ENCODE measurements at places on chromosomes 7 and 10.

DNA sequence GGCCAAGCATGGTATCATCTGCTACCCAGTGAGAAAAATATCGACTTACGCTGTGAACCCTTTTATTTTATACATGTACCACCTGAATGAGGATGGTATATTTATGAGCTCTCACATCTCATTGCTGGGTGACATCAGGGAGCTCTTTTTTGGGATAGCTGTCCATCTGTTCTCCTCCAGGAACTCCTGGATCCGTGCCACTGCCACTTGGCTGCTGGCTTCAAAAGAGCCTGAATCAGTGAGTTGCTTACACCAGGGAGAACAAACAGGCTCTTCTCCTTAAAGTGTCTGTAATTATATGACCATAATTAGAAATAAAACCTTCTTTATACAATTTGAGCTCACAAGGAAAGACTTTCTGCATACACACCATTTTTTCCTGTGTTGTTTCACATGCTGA is 106.2 kb downstream of the KAT6B start:
- no peak for DNase-seq

DNA sequence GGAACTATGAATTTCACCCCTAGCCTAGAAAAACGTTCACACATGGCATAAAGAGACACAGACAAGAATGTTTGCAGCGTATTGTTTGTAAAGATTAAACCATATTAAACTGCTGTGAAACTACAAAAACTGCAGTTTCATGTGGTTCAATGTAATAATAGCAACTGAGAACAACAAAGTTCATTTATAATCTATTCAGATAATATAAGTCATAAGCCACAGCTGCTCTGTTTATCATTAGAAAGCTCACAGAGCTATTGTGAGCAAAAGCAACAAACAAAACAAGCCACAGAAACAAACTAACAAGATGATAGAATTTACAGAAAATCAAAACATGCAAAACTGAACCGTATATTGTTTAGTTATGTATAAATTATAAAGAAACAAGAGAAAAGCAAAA is 113.5 kb downstream of the AHR start:
- no peak for DNase-seq

DNA sequence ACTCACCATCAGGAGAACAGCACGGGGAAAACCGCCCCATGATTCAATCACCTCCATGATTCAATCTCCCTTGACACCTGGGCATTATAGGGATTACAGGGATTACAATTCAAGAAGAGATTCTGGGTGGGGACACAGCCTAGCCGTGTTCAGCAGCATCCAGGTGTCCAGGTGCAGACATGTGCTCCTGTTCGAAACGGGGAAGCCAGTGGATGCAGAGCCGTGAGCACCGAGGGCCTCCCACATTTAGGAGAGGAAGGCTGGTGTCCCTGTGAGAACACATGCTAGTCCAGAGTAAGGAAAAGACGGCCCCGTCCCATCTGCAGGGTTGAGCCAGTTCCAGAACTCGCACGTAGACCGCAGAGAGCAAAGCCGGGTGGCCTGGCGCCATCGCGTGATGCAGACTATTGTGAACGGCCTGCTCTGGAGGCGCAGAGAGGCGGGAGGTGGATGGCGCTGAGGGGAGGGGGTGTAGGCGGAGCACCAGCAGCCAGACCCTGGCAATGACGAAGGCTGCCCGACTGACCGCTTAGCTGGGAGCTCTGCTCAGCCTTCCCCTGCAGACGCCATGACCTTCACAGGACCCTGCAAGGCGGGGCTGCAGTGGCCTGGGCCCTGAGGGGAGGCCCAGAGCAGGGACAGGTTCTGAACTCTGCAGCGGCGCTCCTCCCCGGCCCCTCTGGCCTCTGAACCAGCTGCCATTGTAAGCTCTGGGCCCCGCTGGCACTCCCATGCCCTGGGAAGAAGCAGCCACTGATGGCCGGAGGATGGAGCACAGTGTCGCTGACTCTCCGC is 141.6 kb upstream of the TCERG1L start:
- DNase-seq, result no peak

- DNase-seq, result no peak
Observed at GRCh38 chr10:94351089-94351488, 11.7 kb downstream of the NOC3L start.

- no peak for DNase-seq
Observed at GRCh38 chr10:104026762-104027161, 58.9 kb downstream of the COL17A1 start.

GRCh38 chr10:4581929-4582328 is 244.1 kb upstream of the AKR1E2 start:
- no peak for DNase-seq

- DNase-seq, result no peak
Observed at GRCh38 chr10:102644066-102644645, at the start of gene TRIM8. TRIM8 (plus strand) TSS chr10:102644479; CDS start chr10:102644618, 139 bp downstream.

- DNase-seq, result peak; percentile 55
Observed at GRCh38 chr7:37208528-37208927, 240.1 kb downstream of the ELMO1 start.

GRCh38 chr7:80591654-80592053 is 46.8 kb upstream of the CD36 start:
- DNase-seq, result no peak

DNA sequence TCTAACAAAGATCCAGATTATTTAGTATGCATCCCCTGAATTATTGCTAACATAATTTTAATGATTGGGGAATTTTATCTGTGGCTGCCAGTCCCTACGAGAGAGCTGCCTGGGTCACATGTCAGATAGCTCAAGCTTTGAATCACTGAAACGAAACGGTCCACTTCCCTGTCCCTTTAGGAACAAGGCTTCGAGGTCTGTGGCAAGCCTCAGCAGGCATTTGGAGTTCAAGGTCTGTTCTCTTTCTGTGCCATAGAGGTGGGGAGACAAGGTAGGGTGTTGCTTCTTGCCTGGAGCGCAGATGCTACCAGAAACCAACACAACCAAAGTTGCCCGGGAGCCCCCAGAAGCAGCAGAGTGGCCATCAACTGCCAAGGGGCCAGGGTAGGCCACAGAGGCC is 13.9 kb upstream of the SH2D4B start:
- DNase-seq, result no peak

- DNase-seq, result no peak
Observed at GRCh38 chr7:47196106-47196645, 385.7 kb downstream of the TNS3 start.

GRCh38 chr10:30811276-30812017 is 181.9 kb upstream of the LYZL2 start:
- no peak for DNase-seq

DNA sequence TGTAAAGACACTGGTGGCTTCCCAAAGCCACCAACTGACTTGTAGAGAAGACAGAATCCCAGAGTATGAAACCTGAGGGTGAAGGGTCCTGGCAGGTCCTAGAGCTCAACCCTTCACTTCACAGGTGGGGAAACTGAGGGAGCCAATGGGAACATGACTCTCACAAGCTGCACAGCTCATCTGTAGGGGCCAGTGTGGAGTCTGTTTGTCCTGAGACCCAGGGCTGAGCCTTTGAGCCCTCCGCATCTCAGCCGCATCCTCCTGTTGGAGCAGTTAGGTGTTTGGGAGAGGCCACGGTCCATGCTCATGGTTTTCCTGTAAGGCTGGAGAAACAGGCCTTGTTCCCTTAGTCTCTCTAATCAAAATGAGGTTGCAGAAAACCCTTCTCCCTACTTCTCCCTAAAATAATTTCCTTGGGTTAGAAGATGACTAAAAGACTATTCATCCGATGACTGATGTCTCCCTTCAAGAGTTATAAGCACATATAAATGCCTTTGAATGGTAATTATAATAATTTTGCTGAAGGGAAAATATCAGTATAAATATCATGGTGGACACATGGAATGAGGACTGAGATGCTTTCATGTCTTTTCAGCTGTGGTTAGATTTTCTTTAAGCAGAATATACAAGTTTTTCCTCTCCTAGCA is 10.3 kb downstream of the HTRA1 start:
- DNase-seq, result no peak

GRCh38 chr7:40890088-40890692 is 755.4 kb downstream of the SUGCT start:
- no peak for DNase-seq

GRCh38 chr7:123748171-123748733 is 551 bp downstream of the WASL start:
- no peak for DNase-seq

DNA sequence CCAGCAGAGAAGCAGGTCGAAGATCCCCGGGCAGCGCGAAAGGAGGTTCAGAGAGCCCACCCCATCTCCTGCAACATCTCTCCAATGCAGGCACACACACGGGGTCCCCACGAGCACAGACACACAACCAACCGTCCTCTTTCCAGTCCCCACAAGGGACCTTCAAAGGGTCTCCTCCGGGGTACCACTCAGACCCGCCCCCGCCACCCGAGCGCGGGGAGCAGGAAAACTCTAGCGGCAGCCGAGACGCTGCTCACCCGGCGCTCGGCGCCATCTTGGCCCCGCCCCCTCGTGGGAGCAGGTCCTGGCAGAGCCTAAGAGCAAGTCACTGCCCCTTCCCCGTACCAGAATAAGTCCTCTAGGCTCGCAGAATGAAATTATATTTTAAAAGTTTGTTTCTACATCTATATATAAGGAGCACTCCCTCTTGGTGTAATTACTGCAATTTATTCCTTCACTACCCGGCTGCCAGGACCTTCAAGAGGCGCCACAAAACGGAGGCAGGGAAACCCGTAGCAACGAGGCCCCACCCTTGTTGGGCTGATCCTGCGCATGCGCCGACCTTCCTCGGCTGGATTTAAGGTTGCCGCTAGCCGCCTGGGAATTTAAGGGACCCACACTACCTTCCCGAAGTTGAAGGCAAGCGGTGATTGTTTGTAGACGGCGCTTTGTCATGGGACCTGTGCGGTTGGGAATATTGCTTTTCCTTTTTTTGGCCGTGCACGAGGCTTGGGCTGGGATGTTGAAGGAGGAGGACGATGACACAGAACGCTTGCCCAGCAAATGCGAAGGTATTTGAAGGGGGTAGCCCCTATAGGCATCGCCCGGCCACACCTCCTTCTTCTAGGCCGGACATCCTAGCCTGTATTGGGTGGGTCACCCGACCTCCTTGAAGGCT is at the start of the genes CNPY4 and TAF6:
TSS of gene CNPY4 (plus strand) at position 563 of the 898 bp plus-strand sequence. CDS start at position 674, 111 bp downstream.
TSS of gene TAF6 (minus strand) at position 287 of the 898 bp plus-strand sequence. CDS start 5,149 bp downstream, outside the sequence.
- DNase-seq, result peak; percentile 94

GRCh38 chr10:121796342-121796741 is 131.5 kb downstream of the ATE1 start:
- DNase-seq, result no peak

GRCh38 chr10:124671486-124672075 is 72.6 kb downstream of the FAM53B start:
- DNase-seq, result no peak

DNA sequence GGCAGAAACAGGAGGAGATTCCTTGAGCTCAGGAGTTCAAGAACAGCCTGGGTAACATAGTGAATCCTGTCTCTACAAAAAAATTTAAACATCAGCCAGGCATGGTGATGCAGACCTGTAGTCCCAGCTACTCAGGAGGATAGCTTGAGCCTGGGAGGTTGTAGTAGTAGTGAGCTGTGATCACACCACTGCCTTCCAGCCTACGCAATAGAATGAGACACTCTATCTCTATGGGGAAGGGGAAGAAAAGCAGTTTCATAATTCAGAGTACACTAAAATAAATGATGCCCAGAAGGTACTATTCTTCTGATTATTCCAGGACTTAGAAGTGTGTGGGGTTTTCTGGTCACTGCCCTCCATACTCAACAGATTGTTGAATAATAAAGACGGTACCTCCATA is 177.3 kb downstream of the KMT2E start:
- DNase-seq, result no peak

DNA sequence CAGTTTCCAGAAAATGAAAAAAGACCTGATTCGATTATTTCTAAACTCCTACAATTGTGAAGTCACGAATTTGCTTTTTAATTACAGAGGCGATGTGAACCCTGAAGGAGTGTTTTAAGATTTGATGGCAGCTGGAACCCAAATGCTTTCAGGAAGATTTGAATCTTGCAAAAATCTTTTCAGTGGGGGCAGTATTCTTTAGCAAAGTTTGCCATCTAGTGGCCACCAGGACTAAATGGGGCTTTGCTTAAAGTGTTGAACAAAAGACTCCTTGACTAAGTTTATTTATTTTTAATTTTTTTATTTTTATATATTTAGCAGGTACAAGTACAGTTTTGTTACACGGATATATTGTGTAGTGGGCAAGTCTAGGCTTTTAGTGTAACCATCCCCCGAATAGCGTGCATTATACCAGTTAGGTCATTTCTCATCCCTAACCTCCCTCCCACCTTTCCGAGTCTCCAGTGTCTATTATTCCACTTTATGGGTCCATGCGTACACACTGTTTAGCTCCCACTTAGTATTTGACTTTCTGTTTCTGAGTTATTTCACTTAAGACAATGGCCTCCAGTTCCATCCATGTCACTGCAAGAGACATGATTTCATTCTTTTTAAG is 98.8 kb downstream of the CACNB2 start:
- DNase-seq, result peak; percentile 18

GRCh38 chr10:23354630-23355279 is 10.2 kb upstream of the C10orf67 start:
- DNase-seq, result no peak

DNA sequence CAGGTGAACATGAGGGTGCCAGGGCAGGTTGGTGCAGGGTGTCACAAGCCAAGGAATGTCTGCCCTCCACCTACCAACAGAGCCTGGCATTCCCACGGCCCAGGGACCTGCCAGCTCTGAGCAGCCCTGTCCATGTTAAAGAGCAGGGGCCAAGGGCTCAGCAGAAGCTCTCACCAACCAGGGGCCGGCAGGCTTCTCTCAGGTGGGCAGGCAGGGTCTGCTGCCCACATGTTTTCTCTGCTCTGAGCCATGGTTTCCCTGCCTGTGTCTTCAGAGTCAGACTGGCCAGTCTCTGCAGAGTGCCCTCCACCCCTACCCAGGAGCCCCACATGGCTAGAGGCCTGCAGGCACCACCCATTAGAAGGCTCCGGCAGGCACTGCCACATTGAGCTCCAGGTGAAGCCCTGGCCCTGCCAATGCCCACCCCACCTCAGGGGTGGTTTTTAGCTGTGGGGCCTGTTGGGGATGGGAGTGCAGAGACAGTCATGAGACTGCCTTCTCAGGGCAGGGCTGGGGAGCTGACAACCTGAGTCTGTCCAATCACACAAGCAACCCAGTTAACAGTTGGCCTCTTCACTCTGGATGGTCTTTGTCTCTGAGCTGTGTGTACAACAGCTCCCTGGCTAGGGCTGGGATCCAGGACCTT is 135.9 kb downstream of the ARHGAP22 start:
- DNase-seq, result no peak

GRCh38 chr7:46229409-46229808 is 308.3 kb upstream of the IGFBP3 start:
- no peak for DNase-seq

GRCh38 chr7:32515890-32516550 is 20.7 kb downstream of the AVL9 start:
- no peak for DNase-seq

- DNase-seq, result no peak
Observed at GRCh38 chr7:137454246-137454724, 110.8 kb upstream of the PTN start.

GRCh38 chr7:70706204-70706603 is 425.7 kb upstream of the GALNT17 start:
- no peak for DNase-seq

- DNase-seq, result no peak
Observed at GRCh38 chr7:128390871-128391565, 18.8 kb downstream of the IMPDH1 start.

- no peak for DNase-seq
Observed at GRCh38 chr10:108689891-108690290, 1233.4 kb downstream of the XPNPEP1 start.

GRCh38 chr10:86178401-86179152 is 188.0 kb downstream of the GRID1 start:
- peak; percentile 40 for DNase-seq

Data from NT2/D1 (cell line).